ENCODE measurements at places on chromosomes 16 and 17.
A peak's percentile ranks its signal among the peaks of the same experiment; 100 is the strongest.

DNA sequence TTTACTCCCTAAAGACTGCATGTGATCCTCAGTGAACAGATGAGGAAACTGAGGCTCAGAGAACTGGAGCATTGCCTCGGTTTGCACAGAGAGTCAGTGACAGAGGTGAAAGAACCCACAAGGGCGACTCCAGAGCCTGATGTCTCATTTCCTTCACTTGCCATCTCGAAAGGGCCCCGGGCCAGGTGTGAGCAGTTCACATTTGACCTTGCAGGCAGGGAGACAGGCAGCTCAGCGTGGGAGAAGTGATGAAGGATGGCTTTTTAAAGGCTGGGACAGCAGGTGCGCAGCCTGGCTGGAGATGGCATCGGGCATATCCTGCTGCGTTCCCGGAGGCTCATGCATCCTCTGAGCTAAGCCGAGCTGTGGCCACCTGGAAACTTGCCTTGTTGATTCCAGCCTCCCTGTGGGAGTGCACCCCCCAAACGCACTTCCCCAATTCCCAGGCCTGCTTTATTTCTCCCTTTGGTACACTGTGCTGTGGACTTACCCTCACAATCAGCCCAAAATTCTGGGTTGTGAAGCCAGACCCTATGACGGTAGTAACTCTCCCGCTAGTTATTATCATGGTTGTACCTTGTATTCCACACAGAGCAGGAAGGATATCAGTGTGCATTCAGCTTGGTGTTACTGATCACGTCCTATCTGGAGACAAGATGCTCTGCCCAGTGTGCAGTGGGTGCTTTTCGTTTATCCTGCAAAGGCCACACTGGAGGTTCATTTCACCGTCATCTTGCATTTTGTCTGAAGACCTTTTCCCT lies 753.2 kb upstream of the EEF2KMT start:
- no peaks in the 10 kb centered on the region for H3K4me1 ChIP-seq
- no peak for DNase-seq
- H3K36me3 ChIP-seq, result no peaks in the 10 kb centered on the region
- H3K27ac ChIP-seq, result no peak overlapping the region
- no peak overlapping the region for H3K4me3 ChIP-seq

DNA sequence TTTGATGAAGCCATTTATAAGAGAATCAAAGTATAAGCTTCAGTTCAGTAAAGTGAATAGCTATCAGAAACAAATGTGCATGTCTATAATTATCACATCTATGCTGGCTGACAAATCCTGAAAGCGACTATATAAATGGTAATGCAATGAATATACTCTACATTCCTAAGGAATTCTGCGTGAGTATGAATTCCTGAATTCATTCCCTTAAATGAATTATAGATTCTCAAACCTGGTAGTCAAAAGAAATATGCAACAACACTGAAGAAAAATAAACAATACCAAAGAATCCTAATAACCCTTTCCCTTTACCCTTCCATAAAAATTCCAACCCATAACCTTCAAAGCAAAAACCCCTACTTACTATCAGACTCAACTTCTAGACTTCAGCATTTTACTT lies 416.6 kb upstream of the PMFBP1 start:
- H3K4me3 ChIP-seq, result no peak overlapping the region
- H3K27me3 ChIP-seq, result no peaks in the 10 kb centered on the region
- DNase-seq, result no peak
- no peak overlapping the region for H3K27ac ChIP-seq
- no peaks in the 10 kb centered on the region for H3K4me1 ChIP-seq
- no peaks in the 10 kb centered on the region for H3K36me3 ChIP-seq

DNA sequence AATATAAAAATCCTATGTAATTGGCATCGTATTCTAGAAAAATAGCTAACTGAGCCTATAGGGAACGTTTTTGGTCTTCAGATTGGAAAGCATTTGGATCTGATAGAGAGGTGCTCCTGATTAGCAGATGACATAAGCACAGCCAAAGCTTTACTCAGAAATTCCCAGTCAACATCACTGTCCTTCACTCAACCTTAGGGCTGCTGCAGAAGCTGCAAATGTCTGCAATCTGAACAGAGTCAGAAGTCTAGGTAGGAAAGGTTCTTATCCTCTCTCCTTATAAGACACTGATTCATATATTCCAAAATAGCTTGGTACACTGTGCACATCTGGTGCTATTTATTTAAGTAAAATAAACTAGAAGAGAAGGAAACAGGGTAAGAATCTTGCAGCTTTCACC lies 19.2 kb downstream of the STRADA start:
- no peak overlapping the region for H3K4me3 ChIP-seq
- no peak for DNase-seq
- no peaks in the 10 kb centered on the region for H3K36me3 ChIP-seq
- H3K4me1 ChIP-seq, result no peaks in the 10 kb centered on the region
- no peak overlapping the region for H3K27ac ChIP-seq

DNA sequence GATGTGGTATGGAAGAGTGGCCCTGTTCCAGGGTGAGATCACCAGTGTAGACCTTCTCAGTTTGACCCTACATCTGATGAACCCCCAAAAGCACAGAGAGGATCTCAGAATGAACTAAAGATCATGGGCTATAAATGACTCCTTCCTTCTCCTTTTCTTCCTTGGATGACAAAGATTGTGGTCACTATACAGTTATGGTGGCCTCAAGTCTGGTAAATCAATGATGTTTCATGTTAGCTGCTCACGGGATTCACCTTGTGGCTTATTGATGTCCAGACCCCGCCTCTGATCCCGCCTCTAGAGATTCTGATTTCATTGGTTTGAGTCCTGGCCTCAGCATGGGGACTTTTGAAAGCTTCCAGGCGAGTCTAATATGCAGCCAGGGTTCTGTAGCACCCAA lies 112.2 kb downstream of the PITPNC1 start:
- H3K27me3 ChIP-seq, result no peaks in the 10 kb centered on the region
- no peaks in the 10 kb centered on the region for H3K36me3 ChIP-seq
- H3K4me3 ChIP-seq, result no peak overlapping the region
- peak overlapping the region; percentile 4 for H3K27ac ChIP-seq

GRCh38 chr16:1290063-1290501 lies 19.4 kb upstream of the UBE2I start:
- no peak overlapping the region for H3K27ac ChIP-seq
- H3K36me3 ChIP-seq, result no peaks in the 10 kb centered on the region
- no peaks in the 10 kb centered on the region for H3K27me3 ChIP-seq
- H3K4me1 ChIP-seq, result no peaks in the 10 kb centered on the region

DNA sequence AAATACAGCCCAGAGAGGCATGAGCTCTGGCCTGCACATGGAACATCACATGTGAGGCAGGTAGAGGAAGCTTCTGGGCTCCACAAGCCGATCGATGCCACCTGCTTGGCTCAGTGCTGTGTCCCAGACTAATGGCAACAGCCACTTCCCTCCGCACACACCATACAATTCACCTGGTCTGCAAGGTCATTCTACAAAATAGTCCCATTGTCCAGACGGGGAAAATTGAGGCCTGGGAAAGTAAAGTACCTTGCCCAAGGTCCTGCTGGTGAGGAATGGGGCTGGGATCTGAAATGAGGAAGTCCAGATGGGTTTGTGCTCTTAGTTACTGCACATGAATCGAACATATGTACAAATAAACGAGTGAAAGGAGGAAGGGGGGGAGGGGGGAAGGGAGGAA lies 88.0 kb downstream of the LITAF start:
- H3K4me3 ChIP-seq, result no peak overlapping the region
- H3K36me3 ChIP-seq, result no peaks in the 10 kb centered on the region
- H3K4me1 ChIP-seq, result peaks cover 13% of the 10 kb centered on the region
- no peaks in the 10 kb centered on the region for H3K27me3 ChIP-seq

DNA sequence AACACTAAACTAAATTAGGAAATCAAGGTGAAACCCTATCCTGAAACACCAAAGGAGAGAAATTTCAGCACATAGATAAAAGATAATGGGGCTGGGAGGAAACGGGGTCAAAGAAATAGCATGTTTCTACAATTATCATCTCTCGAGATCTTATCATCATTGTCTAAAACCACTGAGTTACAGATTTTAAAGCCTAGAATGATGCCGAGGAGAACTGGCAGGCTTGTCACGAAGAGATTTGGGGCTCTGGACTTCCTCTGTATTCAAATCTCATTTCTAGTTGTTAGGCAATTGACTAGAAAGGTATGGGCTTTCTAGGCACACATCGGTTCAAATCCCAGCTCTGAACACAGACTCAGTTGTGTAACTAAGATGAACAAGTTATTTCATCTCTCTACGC lies 9.3 kb downstream of the PDZD9 start:
- no peak overlapping the region for H3K4me3 ChIP-seq
- no peaks in the 10 kb centered on the region for H3K36me3 ChIP-seq
- no peak for DNase-seq
- no peak overlapping the region for H3K27ac ChIP-seq
- no peaks in the 10 kb centered on the region for H3K27me3 ChIP-seq
- no peaks in the 10 kb centered on the region for H3K4me1 ChIP-seq

- peaks cover 8% of the 10 kb centered on the region for H3K4me1 ChIP-seq
- H3K4me3 ChIP-seq, result no peak overlapping the region
- DNase-seq, result no peak
- H3K36me3 ChIP-seq, result no peaks in the 10 kb centered on the region
- H3K27me3 ChIP-seq, result no peaks in the 10 kb centered on the region
Observed at GRCh38 chr17:8426094-8426720, 9.5 kb upstream of the NDEL1 start.

GRCh38 chr16:78437352-78437968 lies 338.0 kb downstream of the WWOX start:
- H3K27ac ChIP-seq, result no peak overlapping the region
- peaks cover 26% of the 10 kb centered on the region for H3K4me1 ChIP-seq
- DNase-seq, result peak; percentile 44
- H3K4me3 ChIP-seq, result no peak overlapping the region
- H3K36me3 ChIP-seq, result no peaks in the 10 kb centered on the region

GRCh38 chr16:8678068-8678927 lies 3.9 kb downstream of the ABAT start:
- no peak overlapping the region for H3K27ac ChIP-seq
- H3K27me3 ChIP-seq, result no peaks in the 10 kb centered on the region
- no peaks in the 10 kb centered on the region for H3K36me3 ChIP-seq
- H3K4me3 ChIP-seq, result no peak overlapping the region
